ENCODE measurements at places on chromosomes 3 and 15.

DNA sequence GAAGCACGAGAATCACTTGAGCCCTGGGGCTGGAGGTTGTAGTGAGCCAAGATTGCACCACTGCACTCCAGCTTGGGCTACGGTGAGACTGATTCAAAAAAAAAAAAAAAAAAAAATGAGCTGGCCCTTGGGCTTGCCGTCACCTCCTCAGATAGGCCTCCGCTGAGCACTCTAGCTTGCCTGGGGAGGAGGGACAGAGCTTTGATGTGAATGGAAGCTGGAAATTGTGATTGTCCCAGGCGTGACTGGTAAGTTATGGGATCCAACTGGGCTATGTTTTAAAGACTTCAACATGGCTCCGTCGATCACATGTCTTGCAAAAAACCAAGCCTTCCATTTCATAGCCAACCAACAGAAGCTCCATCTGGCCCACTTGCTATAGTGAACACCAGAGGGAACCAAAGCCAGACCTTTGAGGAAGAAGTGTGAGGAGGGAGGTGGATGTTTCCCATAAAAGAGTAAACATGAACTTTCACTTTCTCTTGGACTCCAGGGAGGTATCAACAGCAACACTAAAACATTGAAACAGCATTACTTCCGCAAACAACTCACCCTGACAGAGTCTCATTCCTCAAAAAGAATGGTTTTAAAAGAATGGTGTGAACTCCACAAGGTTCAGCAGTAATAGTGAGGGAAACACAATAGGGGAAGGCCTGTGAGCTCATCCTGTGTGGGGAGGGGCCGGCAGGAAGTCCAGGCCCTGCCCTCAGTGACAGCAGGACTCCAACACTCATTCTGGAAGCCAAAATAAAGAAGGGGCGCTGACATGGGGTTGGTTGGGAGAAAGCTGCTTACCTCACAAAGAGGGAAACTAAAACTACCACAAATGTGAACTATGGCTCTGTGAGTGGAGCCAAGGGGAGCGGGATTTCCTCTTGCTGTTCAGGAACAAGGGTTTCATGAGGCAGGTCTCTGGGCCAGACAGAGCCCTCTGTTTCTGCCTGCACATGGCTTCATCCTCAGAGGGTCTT lies 59.2 kb upstream of the IL12A start:
- no peak for DNase-seq

DNA sequence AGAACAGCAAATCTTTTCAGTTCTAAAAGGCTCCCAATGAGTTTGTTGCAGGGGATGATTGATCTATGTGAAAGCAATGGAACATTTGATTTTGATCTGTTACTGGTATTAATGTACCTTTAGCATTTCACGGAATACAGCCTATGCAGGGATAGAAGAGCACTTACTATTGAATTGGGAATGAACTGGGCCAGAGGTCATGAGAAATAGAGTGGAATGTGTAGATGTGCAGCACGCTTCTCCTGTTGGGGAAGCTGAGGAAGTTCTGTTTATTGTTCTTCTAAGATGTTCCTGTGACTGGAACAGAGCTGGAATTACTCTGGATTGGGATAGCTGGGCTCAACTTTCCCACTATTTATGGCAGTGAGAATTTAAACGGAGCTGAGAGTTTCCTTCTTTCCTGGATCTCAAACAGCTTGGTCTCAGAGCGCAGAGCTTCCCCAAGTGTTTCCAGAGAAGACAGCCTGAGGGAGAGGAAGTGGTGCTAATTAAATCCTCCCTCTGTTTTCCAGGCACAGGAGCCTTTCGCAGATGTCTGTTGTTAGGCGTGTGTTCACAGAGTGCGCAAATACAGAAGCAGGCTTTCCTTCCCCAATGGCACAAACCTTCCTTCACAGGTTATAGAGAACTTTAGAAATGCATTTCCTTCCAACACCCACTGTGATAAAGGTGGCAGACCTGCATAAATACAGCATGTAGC lies 32.5 kb downstream of the TPRG1 start:
- DNase-seq = no peak

DNA sequence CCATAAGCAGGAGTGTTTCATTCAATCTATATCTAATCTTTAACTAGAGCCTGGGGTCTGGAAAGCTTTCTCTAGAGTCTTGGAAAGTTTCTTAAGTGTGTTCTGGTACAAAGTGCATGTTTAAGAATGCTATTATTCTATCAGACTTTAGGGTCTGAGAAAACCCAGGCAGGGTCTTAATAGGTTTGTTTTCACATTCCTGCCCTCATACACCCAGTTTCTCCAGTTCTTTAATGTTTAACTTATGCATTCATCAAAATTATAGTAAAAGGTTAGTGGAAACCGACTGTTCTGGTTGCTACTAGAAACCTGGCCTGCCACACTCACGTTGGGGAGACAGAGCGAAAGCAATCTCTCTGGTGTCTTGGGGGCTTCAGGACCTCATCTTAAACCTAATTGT lies 102.9 kb upstream of the WDR72 start:
- no peak for DNase-seq

DNA sequence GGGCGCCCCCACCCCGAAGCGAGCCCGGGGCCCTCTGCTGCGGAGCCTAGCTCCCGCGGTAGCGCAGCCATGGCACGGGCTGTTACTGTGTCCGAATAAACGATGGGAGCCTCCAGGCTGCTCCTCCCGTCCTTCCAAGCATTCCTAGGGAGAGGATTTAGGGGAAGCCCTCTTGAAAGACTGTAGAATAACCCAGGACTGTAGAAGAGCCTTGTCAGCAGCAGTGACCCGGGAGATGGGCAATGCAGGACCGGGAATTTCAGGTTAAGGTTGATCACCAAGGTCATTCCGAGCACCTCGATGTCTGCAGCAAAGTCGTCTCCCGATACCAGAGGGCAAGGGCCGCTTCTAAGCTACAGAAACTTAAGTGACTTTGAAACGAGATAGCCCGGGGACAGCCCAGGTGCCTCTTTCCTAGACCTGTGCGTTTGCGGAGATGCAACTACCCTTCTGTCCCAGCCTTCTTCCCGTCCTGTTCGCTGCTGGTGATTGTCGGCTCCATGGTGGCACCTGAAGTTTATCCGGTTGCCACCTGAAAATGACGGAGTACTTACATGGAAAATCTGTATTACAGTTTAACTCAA lies 753 bp upstream of the MYO5A start:
- no peak for DNase-seq

- no peak for DNase-seq
Measured at GRCh38 chr3:47865192-47865591, 62.3 kb downstream of the DHX30 start.

DNA sequence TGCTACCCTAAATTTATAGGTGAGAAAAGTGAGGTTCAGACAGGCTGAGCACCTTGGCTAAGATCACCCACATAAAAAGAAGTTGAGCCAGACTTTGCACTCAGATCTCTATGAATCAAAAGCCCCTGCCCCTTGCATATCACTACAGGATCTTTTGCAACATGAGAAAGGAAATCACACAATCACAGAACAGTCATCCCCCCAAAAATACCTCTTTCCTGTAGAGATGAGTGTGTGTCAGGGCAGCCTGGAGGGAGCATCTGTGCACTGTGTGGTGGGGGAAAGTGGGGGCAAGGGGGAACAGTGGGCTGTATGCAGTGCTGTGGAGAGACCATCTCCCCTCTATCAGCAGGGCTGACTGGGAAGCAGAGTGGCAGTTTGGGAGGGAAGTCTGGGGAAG lies 46.6 kb downstream of the EPHB3 start:
- DNase-seq = no peak

GRCh38 chr3:57583544-57583943 lies 13.6 kb downstream of the ARF4 start:
- no peak for DNase-seq

DNA sequence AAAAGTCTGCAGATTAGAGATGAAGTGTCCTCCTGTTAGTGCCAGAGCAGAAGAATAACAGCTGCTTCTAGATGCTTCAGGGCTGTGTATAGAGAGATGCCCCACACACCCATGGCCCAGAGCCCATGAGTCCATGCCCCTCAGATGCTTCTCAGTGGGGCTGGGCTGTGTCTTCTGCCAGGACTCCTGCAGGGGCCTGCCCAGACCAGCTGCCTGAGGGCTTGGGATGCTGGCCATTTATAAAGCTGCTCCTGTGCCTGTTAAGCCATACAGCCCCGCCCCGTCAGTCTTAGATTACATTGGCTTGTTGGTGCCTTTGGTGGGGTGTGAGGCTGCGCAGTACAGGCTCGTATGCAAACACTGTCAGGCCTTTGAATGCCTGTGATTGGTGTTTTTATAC lies 318.0 kb upstream of the CTDSPL start:
- no peak for DNase-seq

DNA sequence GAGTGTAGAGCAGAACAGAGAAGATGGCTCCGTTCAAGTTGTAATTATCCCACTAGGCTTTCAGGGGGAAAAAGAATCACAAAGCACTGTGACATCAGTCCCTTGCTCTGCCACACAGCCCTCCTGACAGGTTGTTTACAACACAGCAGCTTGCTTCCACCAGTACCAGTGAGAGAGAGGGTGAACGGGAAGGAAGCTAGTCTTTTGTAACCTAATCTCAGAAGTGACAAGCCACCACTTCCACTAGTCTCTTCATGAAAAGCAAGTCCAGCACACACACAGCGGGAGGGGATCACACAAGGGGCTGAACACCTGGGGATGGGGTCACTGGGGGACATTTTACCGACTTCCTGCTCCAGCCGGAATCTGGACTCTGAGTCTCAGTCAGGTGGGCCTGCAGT lies 86.3 kb downstream of the FAM81A start:
- no peak for DNase-seq

GRCh38 chr15:82177291-82178010 lies 85.1 kb downstream of the EFL1 start:
- DNase-seq = no peak
